ENCODE measurements at places on chromosomes 13 and 19.

DNA sequence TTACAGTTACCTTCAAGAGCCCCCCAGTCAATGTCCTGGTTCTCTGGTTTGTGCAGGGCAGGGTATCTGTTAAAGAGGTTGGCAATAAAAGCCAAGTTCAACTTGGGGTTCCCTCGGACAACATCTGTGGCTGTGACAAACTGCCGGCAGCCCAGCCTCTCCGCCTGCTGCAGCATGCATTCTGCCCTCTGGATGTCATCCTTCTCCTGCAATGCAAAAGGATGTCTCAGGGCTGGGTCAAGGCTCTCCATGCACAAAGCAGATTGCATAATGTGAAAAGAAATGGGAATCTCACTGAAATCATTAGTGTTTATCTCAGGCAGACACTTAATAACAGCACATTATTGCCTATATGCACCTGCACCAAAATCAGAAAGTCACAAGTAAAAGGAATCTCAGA lies 35.1 kb downstream of the LCP1 start:
- no peak for DNase-seq

GRCh38 chr19:31378404-31378803 lies 29.2 kb upstream of the TSHZ3 start:
- no peak for DNase-seq

- no peak for DNase-seq
Observed at GRCh38 chr13:112117258-112117954, 50.5 kb downstream of the SOX1 start.

GRCh38 chr13:39496506-39496905 lies 106.5 kb downstream of the LHFPL6 start:
- no peak for DNase-seq

GRCh38 chr19:14089662-14090508 lies 666 bp downstream of the SAMD1 start:
- peak; percentile 24 for DNase-seq

GRCh38 chr19:10390652-10391286 lies 10.4 kb upstream of the TYK2 start:
- peak; percentile 69 for DNase-seq

- no peak for DNase-seq
Observed at GRCh38 chr13:72384186-72384823, 343.1 kb downstream of the MZT1 start.

DNA sequence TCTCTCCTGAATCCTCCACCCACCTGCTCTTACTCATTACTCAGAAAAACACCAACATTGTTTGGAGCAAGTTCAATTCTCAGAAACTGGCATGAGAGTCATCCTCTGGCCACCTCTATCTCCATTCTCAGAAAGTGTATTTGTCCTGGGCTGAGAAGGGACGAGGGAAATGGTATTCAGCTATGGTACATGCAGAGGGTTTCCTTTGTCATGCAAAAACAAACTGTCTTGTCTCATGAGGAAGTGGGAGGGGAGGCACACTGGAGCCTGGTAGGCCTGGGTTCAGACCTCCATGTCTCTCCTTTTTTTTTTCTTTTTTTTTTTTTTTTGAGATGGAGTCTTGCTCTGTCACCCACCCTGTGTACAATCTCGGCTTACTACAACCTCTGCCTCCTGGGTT lies 31.9 kb upstream of the LILRA2 start:
- DNase-seq, result no peak

DNA sequence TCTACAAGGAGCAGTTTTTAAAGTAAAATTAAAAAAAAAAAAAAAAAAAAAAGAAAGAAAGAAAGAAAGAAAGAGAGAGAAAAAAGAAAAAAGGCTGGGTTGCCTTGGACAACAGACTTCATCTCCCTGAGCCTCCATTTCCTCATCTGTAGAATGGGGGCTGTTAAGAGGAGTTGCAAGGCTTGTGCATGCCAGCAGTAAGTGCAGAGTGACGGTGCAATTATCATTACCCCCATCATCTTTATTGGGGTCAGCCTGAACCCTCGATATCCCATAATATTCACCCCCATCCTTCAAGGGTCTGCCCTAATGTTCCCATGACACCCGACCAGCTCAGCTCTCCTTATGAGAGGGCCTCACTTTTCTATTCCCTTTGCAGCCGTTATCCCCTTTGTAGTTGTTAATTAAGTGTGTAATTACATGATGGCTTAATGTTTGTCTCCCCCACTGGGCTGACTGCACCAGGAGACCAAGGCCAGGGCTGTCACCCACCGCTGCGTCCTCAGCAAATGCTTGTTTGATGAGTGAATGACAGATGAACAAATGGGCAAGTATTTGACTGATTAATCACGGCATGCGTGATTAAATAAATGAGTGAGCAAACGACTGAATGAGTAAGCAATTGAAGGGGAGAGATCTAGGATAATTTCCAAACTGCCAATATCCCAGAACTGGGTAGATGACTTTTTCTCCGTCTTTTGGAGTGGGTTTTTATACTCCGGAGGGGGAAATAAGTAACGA lies 10.1 kb downstream of the FOSB start:
- no peak for DNase-seq

- no peak for DNase-seq
Observed at GRCh38 chr13:77584106-77584505, 48.6 kb downstream of the SCEL start.

GRCh38 chr19:23868630-23869029 lies 46.1 kb upstream of the ZNF726 start:
- DNase-seq, result no peak

DNA sequence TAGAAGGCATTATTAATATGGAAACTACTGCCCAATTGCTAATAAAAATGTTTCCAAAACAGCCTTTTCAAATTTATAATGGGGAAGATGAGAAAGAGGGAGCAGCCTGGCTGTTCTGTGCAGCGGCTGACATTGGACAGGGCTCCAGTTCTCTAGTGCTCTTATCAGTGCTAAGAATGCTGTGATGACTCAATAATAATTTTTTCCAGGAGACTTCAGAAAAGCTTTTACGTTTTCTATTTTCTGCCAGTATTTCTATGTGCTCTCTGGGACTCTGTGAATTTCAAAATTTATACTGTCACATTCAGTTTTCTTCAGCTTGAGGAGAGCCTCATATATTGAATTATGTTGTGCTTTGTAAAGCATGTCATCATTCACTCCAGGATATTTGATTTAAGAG lies 209.6 kb downstream of the VWA8 start:
- DNase-seq, result no peak

DNA sequence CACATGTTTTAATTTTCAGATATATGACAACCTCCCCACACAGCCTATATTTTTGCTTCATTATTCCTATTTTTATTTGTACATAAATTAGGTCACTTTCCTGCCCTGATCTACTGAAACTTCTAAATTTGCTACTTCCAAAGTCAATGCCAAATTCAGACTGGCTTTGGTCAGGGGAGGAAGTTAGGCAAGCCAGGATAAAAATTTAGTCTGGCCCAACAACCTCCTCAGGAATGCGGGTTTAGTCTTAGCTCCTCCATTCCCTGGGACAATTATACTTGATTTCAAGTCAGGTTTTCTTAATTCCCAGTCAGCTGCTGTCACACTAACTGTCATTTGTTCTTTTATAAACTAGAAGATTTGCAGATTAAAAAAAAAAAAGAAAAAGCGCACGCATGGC lies 84.3 kb downstream of the TM9SF2 start:
- DNase-seq, result no peak

DNA sequence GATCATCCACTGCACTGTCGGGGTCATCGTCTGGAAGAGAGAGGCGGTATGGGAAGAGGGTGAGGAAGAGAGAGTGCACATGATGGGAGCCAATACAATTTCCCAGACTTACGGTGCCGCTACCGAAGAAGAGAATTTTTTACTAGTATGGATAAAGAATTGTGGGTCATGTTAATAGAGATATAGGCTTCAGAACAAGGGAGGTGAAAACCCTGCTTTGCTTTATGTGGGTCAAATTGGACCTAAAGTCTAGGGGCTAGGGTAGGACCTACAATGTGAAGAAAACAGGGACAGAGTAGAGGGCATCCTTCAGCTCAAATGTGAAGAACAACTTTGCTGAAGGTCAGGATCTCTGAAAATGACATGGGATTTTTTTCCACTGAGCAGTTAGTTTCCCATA lies 29.9 kb downstream of the UNC13A start:
- no peak for DNase-seq

DNA sequence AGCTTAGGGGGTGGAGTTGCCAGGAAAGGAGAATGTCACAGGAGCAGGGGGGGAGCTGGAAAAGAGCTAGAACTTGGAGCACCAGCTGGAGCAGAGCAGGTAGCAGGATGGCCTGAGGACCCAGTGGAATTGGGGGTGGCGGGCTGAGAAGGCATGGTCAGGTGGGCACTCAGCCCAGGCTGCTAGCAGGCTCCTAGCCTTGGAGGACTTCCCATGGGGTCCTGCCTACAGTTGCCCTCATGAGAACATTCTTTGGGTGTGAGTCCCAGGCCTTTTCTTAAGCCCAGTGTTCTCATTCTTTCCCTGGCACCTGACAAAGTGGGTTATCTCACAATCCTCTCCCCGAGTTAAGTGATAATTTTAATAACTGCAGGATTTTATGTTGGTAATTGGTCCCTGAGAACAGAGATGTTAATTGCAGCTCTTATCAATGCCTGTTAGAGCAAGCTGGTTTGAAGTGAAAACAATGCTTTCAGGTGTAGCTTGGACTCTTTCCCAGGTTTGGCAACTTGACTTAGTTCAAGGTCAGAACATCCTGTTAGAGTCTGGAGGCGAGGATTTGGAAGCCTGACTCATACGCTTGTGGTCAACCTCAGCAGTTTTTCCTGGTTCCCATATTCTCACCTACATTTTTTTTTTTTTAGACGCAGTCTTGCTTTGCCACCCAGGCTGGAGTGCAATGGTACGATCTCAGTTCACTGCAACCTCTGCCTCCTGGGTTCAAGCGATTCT lies 18.1 kb upstream of the OLFM4 start:
- no peak for DNase-seq

- DNase-seq, result no peak
Observed at GRCh38 chr19:29753934-29754305, 38.9 kb upstream of the C19orf12 start.

DNA sequence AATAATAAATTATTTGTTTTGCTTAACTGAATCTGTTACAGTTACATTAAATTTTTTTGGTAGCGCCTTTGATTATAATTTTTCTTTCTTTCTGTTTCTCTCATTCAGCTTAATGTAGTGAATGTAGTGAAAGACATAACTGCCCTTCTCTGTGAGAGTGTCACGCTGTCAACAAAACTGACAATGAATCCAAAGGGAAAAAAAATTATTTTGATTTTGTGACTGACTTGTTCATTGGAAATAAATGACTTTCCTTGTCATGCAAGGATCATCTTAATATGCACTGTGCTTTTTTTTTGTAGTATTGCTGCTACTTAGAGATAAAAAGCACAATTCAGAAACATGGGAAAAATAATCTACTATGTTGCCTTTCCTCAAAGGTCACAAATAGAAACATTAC lies 1196.4 kb downstream of the PCDH17 start:
- DNase-seq, result no peak

DNA sequence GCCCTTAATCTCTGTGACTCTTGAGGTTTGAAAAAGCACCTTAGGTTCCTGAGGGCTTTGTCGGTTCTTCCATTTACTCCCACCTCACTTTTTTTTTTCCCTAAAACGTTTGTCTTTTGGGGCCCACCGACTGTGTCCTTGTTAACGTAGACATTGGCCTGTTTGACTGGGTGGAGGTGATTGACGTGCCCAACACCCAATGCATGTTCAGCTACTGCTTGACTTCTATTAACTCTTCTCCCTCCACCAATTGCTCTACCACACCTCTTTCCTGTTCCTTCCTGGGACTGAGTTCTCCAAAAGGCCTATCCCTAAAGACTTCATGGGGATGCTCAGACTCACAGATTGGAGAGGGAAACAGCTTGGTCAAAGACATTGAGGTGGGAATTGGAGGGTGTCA lies 17.3 kb downstream of the CKM start:
- DNase-seq, result no peak

GRCh38 chr19:44904426-44904994 lies 1.1 kb upstream of the APOE start:
- no peak for DNase-seq

DNA sequence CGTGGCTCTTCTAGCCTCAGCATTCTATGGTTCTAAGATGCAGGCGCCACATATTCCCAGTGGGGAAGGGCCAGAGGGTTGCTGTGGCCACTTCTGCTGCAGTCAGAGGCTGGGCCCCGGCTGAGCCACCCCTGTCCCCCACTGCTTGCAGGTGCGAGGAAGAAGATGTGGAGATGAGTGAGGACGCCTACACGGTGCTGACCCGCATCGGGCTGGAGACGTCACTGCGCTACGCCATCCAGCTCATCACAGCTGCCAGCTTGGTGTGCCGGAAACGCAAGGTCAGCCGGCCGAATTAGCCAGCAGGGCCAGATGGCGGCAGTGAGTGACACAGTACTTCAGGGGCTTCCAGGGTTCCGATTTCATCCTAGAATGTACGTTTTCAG lies 2.0 kb downstream of the LHB start:
- DNase-seq, result no peak

DNA sequence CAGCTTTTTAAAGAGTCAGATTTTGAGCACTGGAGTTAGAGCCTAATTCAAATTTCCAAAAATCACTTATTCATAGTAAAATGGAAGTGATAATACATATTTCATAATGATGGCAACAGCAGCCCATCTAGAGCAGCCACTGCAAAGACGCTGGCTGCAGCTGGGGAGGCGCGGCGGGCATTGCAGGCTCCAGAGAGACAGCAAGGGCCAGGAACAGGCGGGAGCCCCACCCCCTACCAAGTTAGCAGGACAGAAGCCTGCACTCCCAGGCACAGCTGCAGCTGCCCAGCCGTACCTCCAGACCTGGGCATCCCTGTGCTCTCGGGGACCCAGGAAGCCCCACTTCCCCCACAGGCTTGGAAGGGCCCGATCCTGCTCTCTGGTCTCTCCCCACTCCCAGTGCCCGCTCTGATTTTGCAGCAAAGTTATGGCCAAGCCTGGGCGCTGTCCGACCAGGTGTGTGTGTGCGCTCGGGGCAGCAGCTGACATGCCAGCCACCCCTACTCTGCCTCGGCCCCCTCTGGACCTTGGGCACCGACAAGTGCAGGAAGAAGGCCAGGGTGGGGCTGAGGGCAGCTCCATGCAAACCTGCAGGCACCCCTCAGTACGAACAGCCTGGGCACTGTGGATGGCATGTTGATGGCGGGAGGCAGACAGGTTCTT lies 84.8 kb downstream of the SERP2 start:
- DNase-seq, result no peak

- no peak for DNase-seq
Observed at GRCh38 chr13:64725492-64725891, 2504.6 kb downstream of the PCDH9 start.

GRCh38 chr13:113371061-113371460 lies 7.1 kb upstream of the GRTP1 start:
- DNase-seq, result no peak

GRCh38 chr13:79522583-79522982 lies 41.6 kb downstream of the NDFIP2 start:
- DNase-seq, result no peak

- DNase-seq, result no peak
Observed at GRCh38 chr13:19766591-19766990, 16.2 kb downstream of the PSPC1 start.

DNA sequence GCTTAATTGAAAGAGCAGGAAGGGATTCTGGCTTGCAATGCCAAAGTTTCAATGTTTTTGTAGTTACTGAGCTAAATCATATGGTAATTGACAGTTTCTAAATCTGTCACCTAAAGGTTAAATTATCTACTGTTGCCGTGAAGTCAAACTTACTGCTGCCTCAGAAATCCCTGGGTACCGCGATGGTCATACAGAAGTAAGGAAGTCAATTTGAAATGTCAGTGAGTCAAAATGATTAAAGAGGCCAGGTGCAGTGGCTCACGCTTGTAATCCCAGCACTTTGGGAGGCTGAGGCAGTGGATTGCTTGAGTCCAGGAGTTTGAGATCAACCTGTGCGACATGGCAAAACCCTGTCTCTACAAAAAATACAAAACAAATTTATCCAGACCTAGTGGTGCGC lies 48.8 kb upstream of the TPM4 start:
- DNase-seq, result no peak

Measured in stimulated activated CD4-positive, alpha-beta T cell treated with anti-CD3 and anti-CD28 coated beads, Interleukin-1b, Interleukin-23, amount 100 ng/mL, for 4 hours (primary cell).